ENCODE measurements at places on chromosomes 7 and 10.
A peak's percentile ranks its signal among the peaks of the same experiment; 100 is the strongest.

- no peak for DNase-seq
Observed at GRCh38 chr10:62803724-62804355, 680 bp upstream of the ADO start.

DNA sequence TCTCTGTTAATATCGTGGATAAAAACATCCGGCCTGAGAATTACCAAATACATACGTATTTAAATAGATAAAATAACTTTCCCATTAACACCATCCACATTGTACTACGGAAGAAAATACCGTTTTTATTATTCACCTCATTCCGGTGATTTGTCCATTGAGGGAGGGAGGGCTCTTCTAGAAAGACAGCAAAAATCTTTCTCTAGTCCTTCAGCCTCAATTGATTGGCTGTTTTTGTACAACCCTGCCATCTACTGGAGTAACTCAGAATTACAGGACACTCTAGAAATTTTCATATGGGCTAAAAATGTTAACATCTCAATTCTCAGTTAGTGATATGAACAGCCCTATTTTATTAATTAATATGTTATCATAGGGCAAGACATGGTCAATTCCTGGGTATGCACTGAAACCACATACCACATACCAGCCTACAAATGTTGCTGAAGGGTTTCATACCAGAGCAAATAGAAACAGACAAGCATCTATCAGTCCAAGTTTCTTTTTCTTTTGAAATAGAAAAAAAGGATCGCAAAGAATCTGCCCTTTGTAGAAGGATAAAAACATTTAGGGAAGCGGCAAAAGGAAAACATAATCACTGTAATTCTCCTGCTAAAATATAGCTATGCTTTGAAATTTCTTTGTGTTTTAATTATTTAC lies 55.8 kb upstream of the CDCA7L start:
- DNase-seq, result peak; percentile 46

DNA sequence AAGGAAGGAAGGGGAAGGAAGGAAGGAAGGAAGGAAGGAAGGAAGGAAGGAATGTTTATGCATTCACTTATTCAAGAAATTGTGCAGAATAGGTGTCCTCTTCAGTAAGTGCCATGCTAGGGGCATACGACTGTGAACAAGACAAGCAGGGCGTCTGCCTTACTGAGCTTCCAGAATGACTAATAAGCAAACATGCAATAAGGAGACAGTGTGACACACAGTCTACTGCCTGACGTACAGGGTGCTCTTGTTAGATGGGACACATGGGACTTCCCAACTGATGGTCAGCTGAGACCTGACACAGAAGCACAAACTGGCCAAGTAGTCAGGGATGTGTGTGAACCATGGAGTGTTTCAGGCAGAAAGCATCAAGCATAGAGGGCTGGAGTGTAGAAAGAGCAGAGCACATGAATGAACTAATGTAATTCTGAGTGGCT lies 18.2 kb downstream of the DNAJC12 start:
- DNase-seq, result no peak

DNA sequence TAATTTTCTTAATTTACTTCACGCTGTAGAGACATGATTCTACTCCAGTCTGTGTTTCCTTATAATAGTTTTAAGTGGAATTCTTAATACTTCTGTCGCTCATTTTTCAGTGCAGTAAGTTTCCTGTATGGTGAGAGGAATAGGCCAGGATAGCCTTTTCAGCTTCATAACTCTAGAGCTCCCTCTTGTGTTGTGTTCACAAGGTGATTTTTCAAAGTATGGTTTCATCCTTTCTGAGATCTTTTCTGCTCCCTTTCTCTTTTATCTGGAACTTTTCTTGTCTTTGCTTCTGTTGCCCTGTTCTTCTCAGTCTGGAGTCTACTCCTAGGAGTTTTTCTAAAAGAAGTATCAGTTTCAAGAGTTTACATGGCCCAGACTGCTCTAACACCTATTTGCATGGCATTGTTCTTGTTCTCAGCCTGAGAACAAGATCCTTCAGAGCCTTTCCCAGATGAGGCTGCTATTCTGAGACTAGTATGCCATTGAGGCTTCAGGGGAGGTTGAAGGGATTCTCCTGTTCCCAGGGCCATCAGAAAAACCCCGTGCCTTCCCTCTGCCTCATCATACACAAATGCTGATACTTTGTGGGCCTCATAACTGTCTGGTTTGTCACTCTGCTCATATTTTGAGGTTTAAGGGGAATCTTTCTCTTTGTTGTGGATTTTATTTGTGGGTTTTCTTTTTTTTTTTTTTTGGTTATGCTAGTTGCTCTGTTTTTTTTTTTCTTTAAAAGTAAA lies 21.8 kb downstream of the NET1 start:
- DNase-seq, result no peak

DNA sequence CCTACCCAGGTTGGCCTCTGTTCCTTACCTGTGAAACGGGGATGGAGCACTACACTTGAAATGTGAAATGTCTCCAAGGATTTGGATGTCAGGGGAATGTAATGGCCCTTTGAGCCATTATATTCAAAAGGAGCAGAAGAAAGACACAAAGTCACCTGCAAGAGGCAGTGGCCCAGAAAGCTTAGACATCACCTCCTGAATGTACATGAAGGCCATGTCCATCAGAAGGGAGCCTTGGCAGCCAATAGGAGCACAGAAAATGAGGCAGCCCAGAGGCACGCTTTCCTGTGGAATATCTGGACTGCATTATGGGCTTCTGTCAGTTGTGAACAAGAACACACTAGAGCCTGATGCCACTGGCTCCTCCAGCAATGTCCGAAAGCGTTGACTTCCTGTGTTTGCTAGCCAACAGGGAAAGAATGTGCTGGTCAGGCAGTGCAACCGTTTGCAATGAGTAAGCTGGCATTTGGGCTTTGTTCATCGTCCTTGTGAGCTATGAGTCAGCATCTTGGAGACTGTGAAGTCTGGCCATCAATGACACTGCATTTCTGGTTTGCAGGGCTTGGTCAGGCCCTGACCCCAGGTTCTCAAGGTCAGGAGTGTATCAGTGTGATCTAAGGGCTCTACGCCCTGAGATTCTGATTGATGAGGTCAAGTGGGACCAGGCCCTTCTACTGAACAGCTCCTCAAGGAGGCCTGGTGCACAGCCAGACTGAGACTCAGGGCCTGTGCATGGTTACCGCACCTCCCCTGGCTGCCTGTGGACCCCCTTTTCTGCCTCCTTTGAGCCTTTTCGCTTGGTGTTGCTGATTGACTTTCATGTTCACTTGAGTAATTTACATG lies 222.4 kb downstream of the RPS24 start:
- DNase-seq, result peak; percentile 84

GRCh38 chr10:80144067-80144695 lies 11.7 kb downstream of the PLAC9 start:
- DNase-seq, result no peak

DNA sequence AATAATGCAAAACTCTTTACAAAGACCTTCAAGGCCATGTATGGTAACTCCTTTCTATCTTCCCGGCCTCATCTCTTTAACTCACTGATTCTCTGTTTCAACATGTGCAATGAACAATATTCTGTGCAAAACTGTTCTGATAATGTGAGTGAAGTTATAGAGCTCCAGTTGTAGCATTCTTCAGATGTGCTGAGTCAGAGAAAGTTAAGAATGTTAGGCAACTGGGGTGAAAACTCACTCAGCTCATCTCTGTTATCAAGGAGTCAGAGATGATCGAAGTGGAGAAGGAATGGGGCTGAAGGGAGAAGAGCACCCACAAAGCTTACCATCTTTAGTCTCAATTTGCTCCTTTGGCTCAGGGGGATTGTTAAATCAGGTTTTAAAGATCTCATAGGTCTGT lies 344.7 kb upstream of the NPSR1 start:
- DNase-seq, result no peak

GRCh38 chr7:2010551-2011265 lies 222.0 kb downstream of the MAD1L1 start:
- DNase-seq, result no peak
